ENCODE measurements at places on chromosomes 11 and 22.

DNA sequence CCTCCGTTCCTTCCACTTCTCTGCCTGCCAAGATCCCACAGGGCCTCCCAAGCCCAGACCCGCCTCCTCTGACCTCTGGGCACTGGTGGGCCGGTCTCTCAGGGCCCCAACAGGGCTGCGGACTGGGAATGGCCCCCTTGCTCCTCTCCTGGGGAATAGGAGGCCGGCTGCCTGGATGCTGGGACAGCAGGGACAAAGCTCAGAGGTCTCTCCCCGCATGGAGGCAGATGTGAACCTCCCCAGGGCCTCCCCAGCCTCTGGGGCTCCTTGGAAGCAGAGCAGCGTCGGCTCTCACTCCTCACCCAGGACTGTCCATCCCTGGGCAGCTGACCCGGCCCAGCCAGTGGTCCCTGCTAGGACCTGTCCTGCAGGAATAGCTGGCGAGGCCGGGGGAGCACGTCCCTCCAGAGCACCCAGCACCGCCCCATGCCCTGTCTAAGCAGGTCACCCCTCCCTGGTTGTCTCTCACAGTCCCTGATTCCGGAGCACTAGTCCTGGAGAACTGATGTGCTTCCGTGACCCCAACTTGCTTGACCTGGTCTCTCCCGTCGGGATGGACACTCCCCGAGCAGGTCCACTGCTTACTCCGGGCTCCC, 85.8 kb downstream of the RTL6 start:
- DNase-seq = no peak

- DNase-seq = no peak
Measured at GRCh38 chr22:41382610-41383009, 868 bp downstream of the TEF start.

DNA sequence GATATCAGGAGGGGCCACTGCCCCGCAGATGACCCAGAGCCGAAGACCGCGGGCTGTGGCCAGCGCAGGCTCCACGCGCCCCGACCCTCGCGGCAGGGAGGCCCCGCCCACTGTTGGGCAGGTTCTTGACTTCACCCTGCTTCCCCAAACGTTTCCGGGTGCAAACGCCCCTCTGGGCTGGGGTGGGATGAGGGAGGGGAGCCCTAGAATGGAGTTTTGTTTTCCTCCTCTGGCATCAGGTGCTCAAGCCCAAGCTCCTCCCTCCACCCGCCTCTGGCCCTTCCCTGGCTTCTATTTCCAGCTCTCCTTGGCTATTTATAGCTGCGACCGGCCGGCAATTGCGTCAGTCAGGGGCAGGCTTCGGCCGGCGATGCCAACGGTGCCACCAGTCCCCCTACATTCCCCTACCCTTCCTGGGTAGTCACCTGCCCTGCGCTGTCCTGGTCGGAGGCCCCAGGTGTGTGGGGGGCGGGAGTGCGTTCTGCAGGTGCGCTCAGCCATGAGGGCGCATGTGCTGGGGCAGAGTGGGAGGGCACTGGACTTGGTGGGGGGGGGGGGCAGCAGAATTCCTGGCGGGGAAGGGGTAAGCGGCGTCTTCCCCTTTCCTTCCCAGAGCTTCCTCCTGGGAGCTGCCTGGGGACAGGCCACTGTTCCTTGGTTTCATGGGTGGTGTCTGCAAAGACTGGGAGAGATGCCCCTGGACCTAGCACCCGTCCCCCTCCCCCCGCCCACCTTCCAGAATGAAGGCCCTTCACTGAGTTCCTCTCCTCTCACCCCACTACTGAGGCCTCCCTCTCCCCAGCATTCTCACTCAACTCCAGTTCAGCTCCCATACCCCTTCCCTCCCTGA, 23.6 kb downstream of the DUSP8 start:
- DNase-seq = no peak

DNA sequence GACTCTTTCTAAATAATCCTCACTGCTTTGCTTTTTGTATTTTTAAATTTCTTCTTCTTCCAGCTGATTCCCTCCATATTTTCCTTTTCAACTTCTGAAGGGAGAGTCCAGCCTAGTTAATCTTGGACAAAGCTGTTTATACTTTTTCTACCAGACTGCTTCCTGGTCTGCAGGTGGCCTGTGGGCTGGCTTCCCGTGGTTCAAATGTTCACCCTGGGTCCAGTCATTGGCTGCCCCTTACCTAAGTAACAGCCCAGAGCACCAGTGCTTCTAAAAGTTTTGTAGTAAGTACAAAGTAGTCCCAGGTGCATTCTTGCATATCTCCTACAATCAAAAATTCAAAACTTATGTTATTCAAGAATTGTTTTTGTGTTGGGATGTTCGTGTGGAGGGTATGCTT, 19.1 kb downstream of the ZNF143 start:
- no peak for DNase-seq
